ENCODE measurements at places on chromosomes 7 and 10.

- peak; percentile 71 for DNase-seq
Measured at GRCh38 chr10:78457804-78458482, 424.3 kb downstream of the RPS24 start.

DNA sequence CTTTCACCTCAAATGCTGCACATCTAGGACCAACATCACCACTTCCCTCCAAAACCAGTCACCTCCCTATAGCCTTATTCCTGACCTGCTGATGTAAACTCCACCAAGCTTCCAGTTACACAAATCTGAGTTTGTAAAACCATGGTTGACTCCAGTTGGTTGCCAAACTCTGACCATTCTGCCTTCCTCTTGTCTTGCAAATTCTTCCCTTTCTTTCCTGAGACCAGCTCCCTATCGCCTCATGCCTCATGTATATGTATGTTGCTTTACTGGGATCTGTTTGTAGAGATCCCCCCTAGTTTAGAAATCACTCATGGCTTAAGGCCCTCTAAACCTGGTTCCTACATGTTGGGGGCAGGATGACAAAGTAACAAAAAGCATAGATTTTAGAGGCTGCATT lies 31.3 kb downstream of the PAX2 start:
- DNase-seq, result no peak

GRCh38 chr7:103048833-103049232 lies 25.8 kb downstream of the FBXL13 start:
- no peak for DNase-seq

GRCh38 chr7:158957921-158958491 lies 101.6 kb downstream of the DYNC2I1 start:
- no peak for DNase-seq

- no peak for DNase-seq
Measured at GRCh38 chr7:16991551-16991950, 109.8 kb upstream of the AGR3 start.

- peak; percentile 58 for DNase-seq
Measured at GRCh38 chr7:46494028-46494427, 573.0 kb upstream of the IGFBP3 start.

DNA sequence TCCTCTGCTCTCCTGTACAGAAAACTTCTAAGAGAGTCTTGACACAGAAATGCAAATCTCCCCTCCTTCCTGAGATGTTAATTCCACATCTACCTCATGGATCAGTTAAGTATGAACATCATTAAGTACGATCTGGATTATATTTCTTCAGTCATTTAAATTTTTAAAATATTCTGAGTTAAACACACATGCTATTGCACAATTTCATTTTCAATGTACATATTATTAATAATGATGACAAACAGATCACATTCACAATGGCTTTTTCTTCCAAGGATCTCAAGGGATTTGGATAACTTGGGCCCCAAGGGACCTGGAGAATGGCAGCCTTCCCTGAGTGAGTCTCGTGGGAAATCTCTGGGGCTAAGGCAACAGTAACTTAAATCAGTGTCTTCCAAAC lies 16.2 kb downstream of the BEND7 start:
- DNase-seq, result no peak

DNA sequence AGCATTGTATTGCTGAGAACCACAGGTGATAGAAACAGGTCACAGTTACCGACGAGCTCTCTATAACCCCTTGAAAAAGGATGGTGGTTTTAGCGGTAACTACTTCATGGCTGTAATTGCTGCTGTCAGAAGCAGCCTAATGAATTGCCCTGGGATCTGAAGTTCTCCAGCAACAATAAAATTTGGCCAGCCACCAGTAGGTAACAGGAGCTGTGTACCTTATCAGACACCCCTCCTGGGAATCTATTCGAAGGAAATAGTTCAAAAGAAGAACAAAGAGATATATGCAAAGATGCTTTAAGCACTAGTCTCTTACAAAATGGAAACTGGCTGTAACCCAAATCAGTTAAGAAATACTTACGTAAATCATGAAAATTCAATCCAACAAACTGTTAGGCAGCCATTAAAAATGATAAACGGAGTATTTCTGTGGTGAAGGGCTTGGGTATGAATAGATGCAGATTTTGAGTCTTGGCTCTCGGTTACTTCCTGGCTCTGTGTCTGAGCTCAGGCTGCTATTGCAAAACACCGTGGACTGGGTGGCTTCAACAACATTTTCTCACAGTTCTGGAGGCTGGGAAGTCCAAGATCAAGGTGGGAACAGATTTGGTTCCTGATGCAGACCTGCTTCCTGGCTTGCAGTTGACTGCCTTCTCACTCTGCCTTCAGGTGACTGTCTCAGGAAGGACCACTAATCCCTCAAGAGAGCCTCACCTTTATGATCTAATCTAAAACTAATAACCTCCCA lies 1.6 kb downstream of the MSRB2 start:
- DNase-seq, result peak; percentile 48

GRCh38 chr10:122786269-122786668 lies 59.4 kb downstream of the CUZD1 start:
- DNase-seq, result peak; percentile 49

DNA sequence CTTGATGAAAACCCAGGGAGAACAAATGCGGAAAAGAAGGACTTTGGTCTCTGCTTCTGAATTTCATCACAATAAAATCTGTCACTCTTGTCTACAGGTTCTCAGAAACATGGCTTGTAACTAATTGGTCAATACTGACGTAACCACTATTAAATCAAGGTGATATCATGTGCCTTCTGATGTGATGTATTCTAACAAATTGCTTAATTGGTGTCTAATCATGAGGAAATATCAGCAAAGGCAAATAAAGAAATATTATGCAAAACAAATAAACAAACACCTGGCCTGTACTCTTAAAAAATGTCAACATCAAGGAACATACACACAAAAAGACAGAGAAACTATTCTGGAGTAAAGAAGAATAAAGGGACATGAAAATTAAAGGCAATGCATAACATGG lies 1165.0 kb downstream of the NXPH1 start:
- DNase-seq, result no peak

- no peak for DNase-seq
Measured at GRCh38 chr10:125258676-125259075, 98.3 kb upstream of the CTBP2 start.

DNA sequence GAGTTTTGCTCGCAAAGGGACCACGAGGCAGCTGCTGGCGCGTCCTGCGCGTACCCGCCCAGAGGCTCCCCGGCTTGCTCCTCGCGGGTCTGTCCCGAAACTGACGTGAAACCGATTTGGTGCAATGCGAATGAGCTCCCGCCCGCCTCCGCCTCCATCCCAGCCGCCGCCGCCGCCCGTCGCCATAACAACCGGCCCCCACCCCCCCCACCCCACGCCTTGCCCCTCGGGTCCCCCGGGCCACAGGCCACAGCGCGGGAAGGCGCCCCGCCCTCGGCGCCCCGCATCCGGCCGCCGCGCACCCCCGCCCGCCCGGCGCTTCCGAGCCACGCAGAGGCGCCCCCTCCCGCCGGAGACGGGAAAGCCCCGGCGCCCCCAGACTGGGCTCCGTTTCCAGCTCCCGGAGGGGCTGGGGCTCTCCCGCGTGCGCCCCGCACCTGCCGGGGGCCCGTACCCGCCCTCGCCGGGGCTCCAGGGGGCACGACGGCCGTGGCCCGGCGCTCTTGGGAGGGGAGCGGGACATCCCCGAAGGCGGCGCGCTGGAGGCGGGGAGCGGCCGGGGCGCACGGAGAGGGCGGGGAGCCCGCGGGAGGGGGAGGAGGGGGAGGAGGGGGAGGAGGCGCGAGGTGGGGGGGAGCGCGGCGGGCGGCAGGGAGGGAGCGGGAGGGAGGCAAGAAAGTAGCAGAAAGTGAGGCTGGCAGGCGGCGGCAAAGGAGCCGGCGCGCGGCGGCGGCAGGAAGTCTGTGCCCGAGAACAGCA lies at the start of gene CAMK1D:
Gene CAMK1D, plus strand, starts transcription at position 678 of the 759 bp plus-strand sequence.
- DNase-seq, result peak; percentile 61

DNA sequence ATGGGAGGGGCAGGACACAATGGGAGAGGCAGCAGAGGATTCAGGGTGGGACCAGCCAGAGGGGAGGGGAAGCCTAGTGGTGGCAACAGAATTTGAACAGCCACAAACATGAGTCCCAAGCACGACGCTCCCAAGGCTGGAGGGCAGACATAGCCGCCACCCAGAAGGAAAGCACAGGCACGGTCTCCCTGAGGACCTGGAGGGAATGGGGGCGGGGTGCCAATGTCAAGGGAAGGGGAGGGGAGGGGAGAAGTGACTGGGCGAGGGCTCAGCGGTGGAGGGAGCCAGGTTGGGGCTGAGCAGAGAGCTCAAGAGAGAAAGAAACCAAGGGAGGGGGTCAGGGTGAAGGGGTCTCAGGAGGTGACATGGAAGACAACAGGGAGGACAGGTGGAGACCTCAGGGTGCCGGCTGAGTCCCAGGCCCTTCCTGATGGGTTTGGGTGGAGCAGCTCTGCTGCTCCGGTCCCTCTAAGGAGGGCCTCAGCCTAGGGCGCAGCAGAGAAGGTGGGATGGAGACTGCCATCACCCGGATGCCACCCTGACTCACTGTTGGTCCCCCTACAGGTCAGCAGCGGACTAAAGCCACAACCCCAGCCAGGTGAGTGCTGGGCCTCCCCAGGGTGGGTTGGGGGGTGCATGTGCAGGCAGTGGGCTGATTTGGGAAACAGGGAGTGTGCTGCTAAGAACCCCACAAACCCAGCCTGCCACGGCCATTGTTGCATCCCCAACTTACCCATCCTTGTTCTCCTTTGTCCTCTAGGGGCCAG lies 24.2 kb downstream of the PILRA start:
- no peak for DNase-seq

- no peak for DNase-seq
Measured at GRCh38 chr10:72889391-72889831, 4.1 kb upstream of the OIT3 start.

DNA sequence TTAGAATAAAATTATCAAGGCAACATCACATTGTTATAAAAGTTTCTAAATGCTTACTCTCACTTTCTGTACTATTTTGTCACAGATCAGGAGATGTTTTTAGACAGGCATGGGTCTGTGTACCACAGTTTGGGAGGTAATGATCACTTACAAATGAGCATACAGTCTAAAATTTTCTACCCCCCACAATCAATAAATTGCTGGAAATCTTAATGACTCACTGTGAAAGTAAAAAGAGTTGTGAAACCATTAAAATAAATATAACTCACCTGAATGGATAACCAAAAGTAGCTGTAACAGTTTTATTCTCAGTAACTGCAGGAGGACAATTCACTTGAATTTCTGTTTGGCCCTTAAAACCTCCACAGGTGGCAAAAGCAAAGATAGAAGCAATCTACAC lies 13.2 kb downstream of the SYPL1 start:
- no peak for DNase-seq

DNA sequence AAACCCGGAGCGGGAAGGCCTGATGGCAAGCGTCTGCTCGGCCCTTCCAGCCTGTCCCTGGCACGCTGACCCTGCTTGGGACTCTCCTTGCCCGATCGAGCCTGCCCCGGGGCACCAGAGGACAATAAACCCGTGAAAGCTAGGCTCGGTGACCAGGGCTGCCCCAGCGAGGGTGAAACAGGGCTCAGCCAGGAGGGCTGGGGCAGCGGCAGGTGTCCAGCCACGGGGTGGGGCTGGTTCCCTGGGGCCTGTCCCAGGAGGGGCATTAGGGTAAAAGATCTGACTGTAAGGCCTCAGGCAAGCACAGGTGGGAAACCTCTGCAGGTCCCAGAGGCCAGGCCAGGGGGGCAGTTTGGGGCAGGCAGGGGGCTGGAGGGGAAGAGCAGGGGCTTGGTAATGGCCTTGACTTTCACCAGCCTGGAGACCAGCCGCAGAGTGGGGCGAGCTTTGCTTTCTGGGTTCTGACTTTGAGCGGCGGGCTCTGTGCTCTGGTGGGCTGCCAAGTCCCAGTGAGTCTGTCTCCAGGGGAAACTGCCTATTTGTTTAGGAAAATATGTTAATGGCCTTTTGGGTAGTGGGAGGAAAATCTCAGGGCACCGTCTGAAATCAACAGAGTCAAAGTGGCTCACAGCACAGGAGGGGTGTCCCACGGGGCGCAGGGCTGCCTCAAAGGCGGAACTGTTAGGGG lies 68.2 kb upstream of the INPP5A start:
- DNase-seq, result no peak

DNA sequence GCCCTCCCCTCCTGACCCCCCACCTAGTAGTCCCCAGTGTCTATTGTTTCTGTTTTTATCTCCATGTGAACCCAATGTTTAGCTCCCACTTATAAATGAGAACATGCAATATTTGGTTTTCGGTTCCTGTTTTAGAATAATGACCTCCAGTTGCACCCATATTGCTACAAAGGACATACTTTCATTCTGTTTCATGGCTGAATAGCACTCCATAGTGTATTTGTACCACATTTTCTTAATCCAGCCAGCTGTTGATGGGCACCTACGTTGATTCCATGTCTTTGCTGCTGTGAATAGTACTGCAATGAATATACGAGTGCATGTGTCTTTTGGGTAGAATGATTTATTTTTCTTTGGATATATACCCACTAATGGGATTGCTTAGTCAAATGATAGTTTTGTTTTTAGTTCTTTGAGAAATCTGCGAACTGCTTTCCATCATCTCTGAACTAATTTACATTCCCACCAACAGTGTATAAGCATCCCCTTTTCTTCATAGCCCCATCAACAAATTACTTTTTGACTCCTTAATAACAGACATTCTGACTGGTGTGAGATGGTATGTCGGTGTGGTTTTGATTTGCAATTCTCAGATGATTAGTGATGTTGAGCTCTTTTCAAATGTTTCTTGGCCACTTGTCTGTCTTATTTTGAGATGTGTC lies 128.4 kb upstream of the PHYHIPL start:
- DNase-seq, result no peak

- DNase-seq, result peak; percentile 71
Measured at GRCh38 chr7:137146012-137146455, 197.5 kb downstream of the PTN start.

GRCh38 chr10:1183033-1183396 lies 126.8 kb downstream of the WDR37 start:
- DNase-seq, result no peak

DNA sequence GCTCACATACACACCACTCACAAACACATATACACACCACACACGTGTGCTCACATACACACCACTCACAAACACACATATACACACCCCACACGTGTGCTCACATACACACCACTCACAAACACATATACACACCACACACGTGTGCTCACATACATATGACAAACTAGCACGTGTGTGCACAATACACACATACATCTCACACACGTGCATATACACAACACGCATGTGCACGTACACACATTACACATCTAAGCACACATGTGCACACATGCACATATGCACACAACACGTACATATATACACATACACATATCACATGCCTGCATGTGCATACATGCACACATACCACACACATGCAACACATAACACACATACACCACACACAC lies 78.3 kb upstream of the FOXK1 start:
- no peak for DNase-seq

DNA sequence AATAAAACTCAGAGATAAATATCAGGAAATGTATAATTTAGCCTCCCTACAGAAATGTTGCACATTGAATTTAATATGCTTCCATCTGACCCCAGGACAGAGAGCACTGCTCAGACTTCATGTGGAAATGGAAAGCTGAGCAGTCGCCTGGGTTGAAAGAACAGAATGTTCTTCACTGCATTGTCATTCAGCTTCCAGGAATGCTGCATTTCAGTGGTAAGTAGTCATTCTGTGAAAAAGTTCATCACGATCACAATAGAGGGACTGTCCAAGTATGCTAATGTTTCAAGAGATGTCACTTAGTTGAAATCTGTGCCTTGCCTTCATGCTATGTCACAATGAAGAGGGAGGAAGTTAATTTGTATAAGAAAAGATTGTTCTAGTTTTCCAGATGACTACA lies 147.3 kb downstream of the NRCAM start:
- no peak for DNase-seq

GRCh38 chr7:142611566-142612236 lies 137.6 kb upstream of the PRSS1 start:
- no peak for DNase-seq

- no peak for DNase-seq
Measured at GRCh38 chr10:117544711-117545140, 2.2 kb downstream of the EMX2 start.

Data from AG08395 (cell line).